ENCODE measurements at places on chromosomes 7 and 10.

- no peaks in the 10 kb centered on the region for H3K27me3 ChIP-seq
- no peaks in the 10 kb centered on the region for H3K4me1 ChIP-seq
- no peak overlapping the region for H3K27ac ChIP-seq
- no peaks in the 10 kb centered on the region for H3K36me3 ChIP-seq
- no peak overlapping the region for H3K4me3 ChIP-seq
Observed at GRCh38 chr10:132524443-132525285, 12.9 kb upstream of the INPP5A start.

- no peak overlapping the region for H3K4me3 ChIP-seq
- no peaks in the 10 kb centered on the region for H3K36me3 ChIP-seq
- DNase-seq, result no peak
- 0 out of 2 replicates have a peak, but pooled peaks cover under 1% of the 10 kb centered on the region for H3K4me1 ChIP-seq
- H3K27ac ChIP-seq, result no peak overlapping the region
Observed at GRCh38 chr10:50585921-50586739, 37.6 kb downstream of the SGMS1 start.

DNA sequence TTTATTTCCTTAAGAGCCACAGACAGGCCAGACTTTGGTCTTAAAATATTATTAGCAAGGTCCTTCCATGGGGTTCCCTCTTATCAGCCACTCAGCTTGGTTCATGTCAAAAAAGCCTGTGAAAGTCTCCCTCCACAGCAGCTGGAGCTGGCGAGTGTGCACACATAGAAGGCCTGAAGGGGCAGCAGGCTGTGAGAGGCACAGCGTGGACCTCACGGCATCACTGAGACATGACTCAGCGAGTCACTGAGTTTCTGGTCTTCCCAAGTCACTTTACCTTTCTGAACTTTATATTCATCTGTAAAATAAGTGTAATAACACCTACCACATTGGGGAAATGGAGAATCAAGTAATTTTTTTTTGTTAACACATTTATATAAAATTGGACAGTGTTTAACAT is 8.7 kb downstream of the TAF3 start:
- no peaks in the 10 kb centered on the region for H3K27me3 ChIP-seq
- no peaks in the 10 kb centered on the region for H3K36me3 ChIP-seq
- H3K4me1 ChIP-seq, result no peaks in the 10 kb centered on the region
- no peak for DNase-seq
- H3K4me3 ChIP-seq, result no peak overlapping the region

- no peak for DNase-seq
- H3K36me3 ChIP-seq, result no peaks in the 10 kb centered on the region
- H3K27ac ChIP-seq, result no peak overlapping the region
- no peak overlapping the region for H3K4me3 ChIP-seq
- no peaks in the 10 kb centered on the region for H3K4me1 ChIP-seq
- no peaks in the 10 kb centered on the region for H3K27me3 ChIP-seq
Observed at GRCh38 chr7:12518920-12519681, 51.4 kb upstream of the SCIN start.

- H3K36me3 ChIP-seq, result no peaks in the 10 kb centered on the region
- DNase-seq, result no peak
- H3K4me3 ChIP-seq, result no peak overlapping the region
- H3K4me1 ChIP-seq, result no peaks in the 10 kb centered on the region
- no peak overlapping the region for H3K27ac ChIP-seq
Observed at GRCh38 chr7:28885771-28886170, 72.4 kb downstream of the TRIL start.

- no peak overlapping the region for H3K27ac ChIP-seq
- H3K4me3 ChIP-seq, result no peak overlapping the region
- no peak for DNase-seq
- H3K36me3 ChIP-seq, result no peaks in the 10 kb centered on the region
Observed at GRCh38 chr7:43621729-43622448, 39.0 kb downstream of the STK17A start.

DNA sequence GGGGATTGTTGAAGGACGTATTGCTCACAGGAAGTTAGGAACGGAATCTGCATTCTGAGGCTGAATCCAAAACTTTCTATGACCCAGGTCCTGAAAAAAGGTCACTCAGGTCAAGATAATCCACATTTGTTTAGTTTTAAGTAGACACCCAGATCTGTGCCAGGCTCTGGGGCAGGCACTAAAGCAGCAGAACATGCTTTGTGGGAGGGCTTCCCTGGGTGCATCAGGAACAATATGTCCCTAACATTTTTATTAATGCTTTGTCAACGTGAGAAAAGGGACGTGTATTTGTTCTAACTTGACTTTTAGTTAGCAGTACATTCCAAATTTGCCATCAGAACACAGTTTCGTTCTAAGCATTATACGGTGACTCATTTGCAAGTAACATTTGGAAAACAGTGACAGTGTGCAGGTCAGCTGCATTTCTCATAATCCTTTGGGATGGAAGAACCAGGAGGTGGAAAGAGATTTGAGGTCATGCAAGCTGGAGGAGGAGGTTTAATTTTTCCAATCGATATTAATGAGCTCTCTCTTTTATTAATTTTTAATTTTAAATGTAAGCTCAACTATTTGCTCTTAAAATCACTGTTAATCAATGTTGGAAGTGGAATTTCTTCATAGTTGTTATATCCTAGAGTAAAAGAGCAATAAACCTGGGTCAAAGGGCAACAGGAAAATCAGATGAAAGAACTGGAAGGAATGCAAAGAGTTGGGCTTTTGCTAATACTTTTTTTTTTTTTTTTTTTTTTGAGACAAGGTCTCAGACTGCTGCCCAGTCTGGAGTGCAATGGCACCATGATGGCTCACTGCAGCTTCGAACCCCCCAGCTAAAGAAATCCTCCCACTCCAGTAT is 35.0 kb downstream of the TAS2R41 start:
- peaks cover 8% of the 10 kb centered on the region for H3K4me1 ChIP-seq
- H3K4me3 ChIP-seq, result no peak overlapping the region
- H3K36me3 ChIP-seq, result peaks cover 4% of the 10 kb centered on the region
- no peak for DNase-seq

GRCh38 chr10:119333146-119333792 is 125.9 kb downstream of the GRK5 start:
- H3K36me3 ChIP-seq, result no peaks in the 10 kb centered on the region
- no peaks in the 10 kb centered on the region for H3K4me1 ChIP-seq
- no peak for DNase-seq
- no peak overlapping the region for H3K4me3 ChIP-seq
- H3K27me3 ChIP-seq, result no peaks in the 10 kb centered on the region
- H3K27ac ChIP-seq, result no peak overlapping the region

- H3K36me3 ChIP-seq, result no peaks in the 10 kb centered on the region
- no peak overlapping the region for H3K27ac ChIP-seq
- no peak overlapping the region for H3K4me3 ChIP-seq
- no peak for DNase-seq
- no peaks in the 10 kb centered on the region for H3K27me3 ChIP-seq
- no peaks in the 10 kb centered on the region for H3K4me1 ChIP-seq
Observed at GRCh38 chr10:30241422-30242110, 107.5 kb downstream of the MTPAP start.

DNA sequence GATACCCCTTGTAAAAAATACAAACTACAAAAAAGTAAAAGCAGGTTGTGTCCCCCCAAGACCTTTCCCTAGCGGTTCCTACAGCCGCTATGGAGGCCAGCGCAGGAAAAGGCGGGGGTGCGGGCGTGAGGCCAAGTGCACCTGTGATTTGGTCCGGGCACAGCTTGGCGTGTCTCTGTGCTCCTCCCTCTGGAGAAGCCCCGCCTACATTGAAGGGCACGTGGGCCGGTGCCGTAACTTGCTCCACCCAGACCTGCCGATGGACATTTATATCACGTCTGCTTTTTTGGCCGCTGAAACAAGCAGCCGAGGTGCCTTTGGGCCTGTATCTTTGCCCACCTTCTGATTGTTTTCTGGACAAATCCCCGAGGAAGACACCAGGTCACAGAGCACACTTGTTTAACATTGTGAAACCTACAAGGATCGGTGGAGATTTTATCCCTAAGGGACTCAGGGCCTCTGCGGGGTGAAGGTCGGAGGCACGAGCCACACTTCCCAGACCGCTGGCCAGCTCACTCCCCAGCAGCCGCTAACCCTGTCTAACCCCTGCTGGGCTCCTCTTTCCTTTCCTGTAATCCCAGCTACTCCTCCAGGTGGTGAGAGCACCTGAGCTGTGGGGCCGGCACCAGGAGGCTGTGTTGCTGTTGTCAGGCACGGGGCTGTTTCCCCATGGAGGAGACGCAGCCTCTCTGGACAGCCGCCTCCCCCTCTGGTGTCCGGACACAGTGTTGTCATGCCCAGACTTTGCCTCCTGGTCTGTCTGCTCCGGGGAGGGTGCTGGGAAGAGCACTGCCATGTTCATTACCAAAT is 18.8 kb upstream of the INPP5A start:
- no peaks in the 10 kb centered on the region for H3K36me3 ChIP-seq
- no peak overlapping the region for H3K27ac ChIP-seq
- no peaks in the 10 kb centered on the region for H3K27me3 ChIP-seq

DNA sequence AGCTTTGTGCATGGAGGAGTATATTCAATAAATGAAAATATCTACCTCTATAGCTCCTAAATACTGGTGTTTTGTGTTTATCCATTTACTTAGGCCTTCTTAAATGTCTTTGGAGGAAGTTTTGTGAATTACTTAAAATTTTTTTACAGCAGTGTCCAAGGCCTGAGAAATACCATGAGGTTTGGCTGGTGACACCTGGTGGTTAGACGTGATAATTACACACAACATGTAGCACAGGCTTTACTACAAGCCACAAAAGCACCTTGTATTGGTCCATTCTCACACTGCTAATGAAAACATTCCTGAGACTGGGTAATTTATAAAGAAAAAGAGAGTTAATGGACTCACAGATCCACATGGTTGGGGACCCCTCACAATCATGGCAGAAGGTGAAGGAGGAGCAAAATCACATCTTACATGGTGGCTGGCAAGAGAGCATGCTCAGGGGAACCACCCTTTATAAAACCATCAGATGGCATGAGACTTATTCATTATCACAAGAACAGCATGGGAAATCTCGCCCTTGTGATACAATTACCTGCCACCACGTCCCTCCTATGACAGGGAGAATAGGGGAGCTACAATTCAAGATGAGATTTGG is 20.6 kb downstream of the HYAL4 start:
- H3K4me1 ChIP-seq, result no peaks in the 10 kb centered on the region
- no peak overlapping the region for H3K4me3 ChIP-seq
- H3K36me3 ChIP-seq, result no peaks in the 10 kb centered on the region

GRCh38 chr10:69874449-69874848 is 72.7 kb downstream of the COL13A1 start:
- no peaks in the 10 kb centered on the region for H3K36me3 ChIP-seq
- no peaks in the 10 kb centered on the region for H3K27me3 ChIP-seq
- no peak for DNase-seq
- H3K4me1 ChIP-seq, result peaks cover 16% of the 10 kb centered on the region
- H3K4me3 ChIP-seq, result no peak overlapping the region

- DNase-seq, result no peak
- no peaks in the 10 kb centered on the region for H3K27me3 ChIP-seq
- no peaks in the 10 kb centered on the region for H3K4me1 ChIP-seq
- H3K4me3 ChIP-seq, result no peak overlapping the region
- no peaks in the 10 kb centered on the region for H3K36me3 ChIP-seq
Observed at GRCh38 chr7:111535142-111535870, 27.0 kb downstream of the IMMP2L start.

DNA sequence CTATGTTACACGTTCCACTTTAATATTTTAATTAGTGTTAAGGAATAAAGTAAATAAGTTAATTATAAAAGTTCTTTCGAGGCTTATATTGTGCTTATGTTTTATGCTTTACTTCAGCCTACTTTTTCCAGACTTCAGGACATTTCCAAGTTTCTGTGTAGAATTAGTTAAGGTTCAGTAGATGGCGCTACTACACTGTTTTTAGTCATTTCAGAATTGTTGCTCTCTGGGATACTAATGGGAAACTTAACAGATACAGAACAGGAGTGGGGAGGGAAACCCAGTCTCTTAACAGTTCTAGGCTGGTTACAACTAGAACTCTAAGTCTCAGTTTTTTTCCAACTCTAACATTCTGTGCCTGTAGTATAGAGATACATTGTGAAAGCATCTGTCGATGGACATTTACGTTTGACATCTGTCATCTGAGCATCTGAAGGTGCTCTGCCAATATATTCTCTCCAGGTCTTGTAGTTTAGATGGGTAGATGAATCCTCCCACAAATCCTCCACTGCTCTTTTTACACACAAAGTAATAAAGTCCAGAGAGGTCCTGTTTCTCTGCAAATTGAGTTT is 56.8 kb upstream of the FAM171A1 start:
- DNase-seq, result peak; percentile 9
- H3K4me3 ChIP-seq, result no peak overlapping the region
- H3K27ac ChIP-seq, result no peak overlapping the region
- H3K27me3 ChIP-seq, result no peaks in the 10 kb centered on the region
- H3K36me3 ChIP-seq, result no peaks in the 10 kb centered on the region

DNA sequence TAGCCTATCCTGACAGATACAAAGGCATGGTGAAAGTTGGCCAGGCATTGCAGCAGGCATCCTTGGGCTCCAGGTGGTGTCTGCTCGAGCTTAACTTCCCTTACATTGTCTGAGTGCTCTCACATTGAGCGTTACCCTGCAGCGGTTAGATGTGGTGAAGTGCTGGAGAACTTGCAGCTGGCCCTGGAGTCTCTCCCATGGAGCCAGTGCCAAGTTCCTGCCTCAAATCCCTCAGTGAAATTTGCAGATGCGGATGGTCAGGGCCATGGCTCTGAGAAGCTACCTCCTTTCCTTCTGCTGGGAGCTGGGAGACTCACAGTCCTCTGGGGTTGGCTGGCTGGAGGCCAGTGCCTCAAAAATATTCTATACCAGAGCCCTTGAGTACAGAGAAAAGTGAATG is 3.3 kb upstream of the ZNF746 start:
- no peaks in the 10 kb centered on the region for H3K4me1 ChIP-seq
- H3K36me3 ChIP-seq, result no peaks in the 10 kb centered on the region

- no peaks in the 10 kb centered on the region for H3K36me3 ChIP-seq
- peaks cover 27% of the 10 kb centered on the region for H3K27me3 ChIP-seq
- no peak overlapping the region for H3K27ac ChIP-seq
Observed at GRCh38 chr7:44325811-44326241, 432 bp upstream of the CAMK2B start.

- no peaks in the 10 kb centered on the region for H3K4me1 ChIP-seq
- no peaks in the 10 kb centered on the region for H3K27me3 ChIP-seq
- no peaks in the 10 kb centered on the region for H3K36me3 ChIP-seq
- H3K4me3 ChIP-seq, result no peak overlapping the region
- no peak for DNase-seq
Observed at GRCh38 chr7:128004623-128005022, 26.6 kb downstream of the LRRC4 start.

GRCh38 chr10:14601872-14602725 is 172.6 kb downstream of the FAM107B start:
- 0 out of 2 replicates have a peak, but pooled peaks cover 2% of the 10 kb centered on the region for H3K4me1 ChIP-seq
- no peak for DNase-seq
- H3K27ac ChIP-seq, result no peak overlapping the region
- peaks cover 2% of the 10 kb centered on the region for H3K27me3 ChIP-seq
- H3K4me3 ChIP-seq, result no peak overlapping the region
- no peaks in the 10 kb centered on the region for H3K36me3 ChIP-seq

DNA sequence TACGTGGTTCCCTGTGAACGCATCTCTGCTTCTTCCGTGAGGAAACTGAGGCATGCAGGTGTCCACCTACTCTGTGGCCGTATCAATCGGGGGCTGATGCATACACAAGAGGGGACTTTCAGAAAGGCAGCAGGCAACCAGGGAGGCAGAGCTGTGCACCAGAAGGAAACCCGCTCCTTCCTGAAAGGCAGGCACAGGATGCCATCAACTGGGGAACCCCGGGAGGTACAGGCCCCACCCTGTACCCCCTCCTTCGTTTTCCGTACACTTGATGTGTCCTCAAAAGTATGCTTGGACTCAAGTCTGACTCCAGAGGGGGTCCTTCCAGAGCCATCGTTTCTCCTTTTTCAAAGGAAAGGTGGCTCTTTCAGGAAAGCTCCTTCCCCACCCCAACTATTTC is 59.5 kb downstream of the ASB13 start:
- no peaks in the 10 kb centered on the region for H3K36me3 ChIP-seq
- H3K4me3 ChIP-seq, result no peak overlapping the region
- H3K4me1 ChIP-seq, result no peaks in the 10 kb centered on the region

- peak overlapping the region; percentile 84 for H3K4me3 ChIP-seq
- DNase-seq, result no peak
- peaks cover 4% of the 10 kb centered on the region for H3K4me1 ChIP-seq
- no peak overlapping the region for H3K27ac ChIP-seq
- H3K27me3 ChIP-seq, result no peaks in the 10 kb centered on the region
Observed at GRCh38 chr7:148697256-148698006, 1.3 kb upstream of the CUL1 start.

Data from iPS DF 6.9 (cell line).